ENCODE measurements at places on chromosomes 4 and X.

DNA sequence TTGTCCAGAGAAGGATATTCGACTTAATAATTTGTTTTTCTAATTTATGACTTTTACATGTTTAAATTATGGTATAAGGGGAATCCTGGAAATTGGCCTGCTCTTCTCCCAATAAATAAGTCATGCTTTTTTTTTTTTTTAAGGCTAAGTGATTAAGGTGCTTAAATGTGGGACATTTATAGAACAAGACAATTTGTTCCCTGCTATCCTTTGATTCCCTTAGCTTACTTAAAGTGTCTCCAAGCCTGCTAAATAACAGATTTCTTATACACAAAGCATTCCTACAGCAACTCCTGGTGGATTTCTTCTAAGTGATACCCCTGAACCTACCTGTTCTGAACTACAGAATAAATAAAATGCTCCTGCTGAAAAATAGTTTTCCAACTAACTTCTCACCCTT lies 233.0 kb upstream of the UGT8 start:
- no peak for DNase-seq

GRCh38 chrX:97622111-97622510 lies 738.4 kb downstream of the RPA4 start:
- DNase-seq = no peak

DNA sequence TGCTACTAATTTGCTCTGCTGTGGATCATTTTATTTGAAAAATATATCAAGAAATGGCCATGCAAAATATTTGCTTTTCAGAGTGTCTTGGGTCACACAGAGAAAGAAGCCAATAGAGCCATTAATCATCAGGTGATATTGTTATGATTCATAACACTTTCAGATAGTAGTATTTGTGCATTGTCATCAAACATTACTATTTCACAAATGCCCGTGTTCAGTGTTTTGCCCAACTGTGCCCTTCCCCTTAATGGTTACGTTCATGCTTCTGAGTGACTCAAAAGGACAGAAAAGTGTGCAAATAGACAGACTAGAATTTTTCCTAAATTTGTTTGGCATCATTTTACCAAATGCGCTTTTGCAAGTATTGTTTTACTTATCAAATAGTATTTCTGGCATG lies 46.5 kb downstream of the PHOX2B start:
- DNase-seq = no peak

- no peak for DNase-seq
Observed at GRCh38 chr4:77843628-77844027, 19.0 kb upstream of the MRPL1 start.

DNA sequence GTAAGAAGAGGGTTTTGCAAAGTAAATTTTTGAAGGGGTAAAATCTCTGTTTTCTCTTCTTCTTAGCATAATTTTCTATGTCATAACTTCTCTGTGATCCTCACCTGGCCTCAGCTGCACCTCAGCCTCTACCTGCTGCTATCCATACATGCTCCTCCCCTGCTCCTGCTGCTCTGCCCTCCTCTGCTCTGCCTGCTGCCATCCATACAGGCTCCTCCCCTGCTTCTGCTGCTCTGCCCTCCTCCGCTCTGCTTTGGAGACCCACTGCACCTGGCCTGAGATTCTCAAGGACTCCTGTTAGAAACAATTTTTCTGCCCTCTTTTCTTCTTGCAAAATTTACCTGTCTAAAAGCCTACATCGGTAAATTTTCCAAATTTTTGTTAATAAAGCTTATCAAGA lies 388.6 kb upstream of the PITX2 start:
- DNase-seq = no peak

GRCh38 chrX:123960956-123961267 lies 594 bp upstream of the STAG2 start:
- DNase-seq = no peak

DNA sequence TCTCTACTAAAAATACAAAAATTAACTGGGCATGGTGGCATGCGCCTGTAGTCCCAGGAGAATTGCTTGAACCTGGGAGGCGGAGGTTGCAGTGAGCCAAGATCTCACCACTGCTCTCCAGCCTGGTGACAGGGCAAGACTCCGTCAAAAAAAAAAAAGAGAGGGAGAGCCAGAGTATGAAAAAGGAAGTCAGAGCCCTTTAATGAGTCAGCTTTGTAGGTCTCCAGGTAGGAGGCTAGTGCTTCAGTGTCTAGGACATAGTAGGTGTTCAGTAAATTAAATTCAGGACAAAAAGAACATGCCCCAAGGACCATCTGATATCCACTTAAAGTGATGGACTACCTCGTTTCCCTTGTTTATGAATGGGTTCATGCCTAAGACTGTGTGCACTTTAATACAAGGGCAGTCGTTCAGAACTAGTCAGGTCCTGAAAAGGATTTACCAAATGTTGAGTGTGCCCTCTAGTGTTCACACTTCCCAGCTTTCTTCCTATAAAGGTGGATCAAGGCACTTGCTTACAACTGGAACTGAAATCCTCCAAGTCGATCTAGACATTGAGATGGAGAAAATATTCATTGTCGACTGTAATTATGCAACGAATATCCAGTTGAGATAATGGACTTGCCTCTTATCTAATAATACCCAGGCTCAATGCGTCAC lies 29.0 kb downstream of the F9 start:
- DNase-seq = no peak

DNA sequence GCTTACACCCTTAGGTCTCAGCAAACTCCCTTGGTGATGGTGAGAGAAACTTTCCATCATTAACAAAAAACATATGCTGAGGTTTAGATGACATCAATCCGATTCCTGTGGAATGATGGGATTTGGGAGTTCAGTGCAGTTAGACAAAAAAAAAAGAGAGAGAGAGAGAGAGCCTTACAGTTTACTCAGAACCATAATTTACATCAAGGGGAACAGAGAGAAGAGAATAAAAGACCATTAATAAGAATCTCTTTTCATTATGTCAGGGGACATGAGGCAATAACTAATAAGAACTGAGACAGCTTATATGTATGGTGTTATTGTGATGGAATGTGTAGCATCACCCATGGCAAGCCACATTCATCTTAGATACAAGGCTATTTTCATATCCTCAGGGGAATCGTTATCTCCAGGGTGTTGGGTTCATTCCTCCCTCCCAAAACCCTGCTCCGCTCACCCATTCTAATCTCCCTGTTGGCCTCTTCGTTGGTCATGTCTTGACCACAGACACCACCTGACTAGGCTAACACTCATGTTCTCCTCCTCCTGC lies 175.7 kb upstream of the MXRA5 start:
- DNase-seq = no peak

- DNase-seq = peak; percentile 47
Observed at GRCh38 chr4:6731780-6732179, 15.8 kb downstream of the BLOC1S4 start.

DNA sequence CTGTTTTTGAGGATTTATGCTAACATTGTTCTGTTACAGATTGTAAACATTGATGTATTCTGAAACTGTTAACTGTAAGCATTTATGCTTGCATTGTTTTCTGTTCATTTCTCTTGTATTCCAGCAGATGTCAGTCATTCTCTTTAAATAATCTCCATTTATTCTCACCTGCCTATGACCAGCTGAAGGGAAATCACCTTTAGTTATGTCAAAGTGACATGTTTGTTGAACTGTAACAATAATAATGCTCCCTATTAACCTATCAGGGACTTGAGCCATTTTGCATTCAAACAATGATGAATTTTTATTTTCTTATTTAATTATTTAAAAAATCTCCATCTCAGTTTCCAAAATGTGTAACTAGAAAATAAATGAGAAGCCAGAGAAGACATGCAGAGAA lies 58.0 kb downstream of the SPCS3 start:
- DNase-seq = no peak

- no peak for DNase-seq
Observed at GRCh38 chr4:89212666-89213381, 94.8 kb downstream of the GPRIN3 start.

GRCh38 chr4:140353786-140354185 lies 19.7 kb upstream of the SCOC start:
- DNase-seq = no peak

DNA sequence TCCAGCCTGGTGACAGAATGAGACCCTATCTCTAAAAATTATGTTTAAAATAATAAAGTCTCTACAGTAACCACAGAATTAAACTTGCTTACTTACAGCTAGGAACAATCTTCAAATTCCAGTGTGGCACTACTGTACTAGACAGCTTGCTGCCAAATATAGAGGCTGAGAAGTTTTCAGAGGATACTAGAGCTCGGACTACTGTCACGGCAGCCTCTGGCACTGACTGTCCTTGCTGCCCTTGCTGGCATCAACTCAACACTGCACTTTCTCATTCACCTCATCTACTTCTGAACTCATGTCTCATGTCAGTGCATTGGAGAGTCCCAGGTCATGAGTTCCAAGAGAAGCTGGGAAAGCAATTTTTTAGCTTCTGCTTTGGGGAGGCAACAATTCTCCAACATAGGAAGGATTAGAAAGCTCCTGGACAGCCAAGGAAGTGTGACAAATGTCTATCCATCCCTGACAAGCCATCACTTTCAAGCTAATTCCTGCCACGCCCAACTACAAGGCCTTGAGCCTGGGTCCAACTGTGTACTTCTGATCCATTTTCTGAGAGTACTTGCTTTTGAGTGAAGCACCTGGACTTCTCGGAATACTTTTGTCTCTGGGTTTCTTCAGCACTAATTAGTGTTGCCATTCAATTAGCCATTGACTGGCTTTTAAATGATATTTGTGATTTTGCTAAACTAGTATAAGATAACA lies 98.6 kb upstream of the NR3C2 start:
- DNase-seq = no peak

DNA sequence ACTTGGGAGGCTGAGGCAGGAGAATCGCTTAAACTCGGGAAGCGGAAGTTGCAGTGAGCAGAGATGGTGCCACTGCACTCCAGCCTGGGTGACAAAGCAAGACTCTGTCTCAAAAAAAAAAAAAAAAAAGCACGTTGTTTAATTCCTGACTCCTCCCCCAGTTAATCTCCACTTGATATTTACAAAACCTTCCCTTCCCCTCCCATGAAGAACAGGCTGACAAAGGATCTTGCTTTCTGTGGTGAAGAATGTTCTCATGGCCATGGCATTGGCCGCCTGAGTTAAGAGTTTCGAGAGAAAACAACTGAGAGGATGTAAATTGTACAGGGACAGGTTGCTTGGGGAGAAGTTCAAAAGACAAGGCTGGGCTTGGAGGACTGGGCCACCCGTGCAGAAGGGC lies 168.2 kb upstream of the BCOR start:
- DNase-seq = no peak

- DNase-seq = no peak
Observed at GRCh38 chr4:182147391-182147790, 95.8 kb upstream of the TENM3 start.

GRCh38 chr4:2286904-2287593 lies 25.1 kb upstream of the MXD4 start:
- DNase-seq = no peak

- DNase-seq = no peak
Observed at GRCh38 chr4:53050361-53050774, 188.3 kb downstream of the RASL11B start.

DNA sequence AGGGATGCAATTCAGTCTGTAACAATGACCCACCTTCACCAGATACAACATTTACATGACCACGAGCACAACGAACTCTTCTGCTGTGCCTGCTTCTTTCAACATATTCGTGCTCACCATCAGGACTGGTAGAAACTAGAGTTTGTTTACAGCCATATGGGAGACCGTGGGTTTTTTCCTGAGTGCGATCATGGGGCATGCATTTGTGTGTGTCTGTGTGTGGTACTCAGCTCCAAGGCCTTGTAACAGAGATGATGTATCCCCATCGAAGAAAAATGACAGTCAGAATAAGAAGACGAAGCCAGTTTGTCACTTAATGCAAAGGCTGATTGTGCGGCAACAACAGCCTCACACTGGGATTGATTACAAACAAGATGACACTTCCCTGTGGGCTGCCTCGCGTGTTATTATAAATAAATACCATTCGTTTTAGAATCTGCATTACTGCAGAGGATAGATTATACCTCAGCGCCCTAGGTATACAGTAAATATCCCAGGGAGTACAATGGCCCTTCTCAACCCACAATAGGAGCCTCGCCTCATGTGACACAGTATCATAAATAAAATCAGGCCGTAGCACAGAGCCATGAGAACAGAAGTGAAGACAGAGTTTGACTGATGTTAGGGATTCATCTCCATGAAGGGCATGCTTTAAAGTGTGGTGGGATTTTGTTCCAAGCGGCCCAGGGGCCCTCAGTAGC lies 97.3 kb upstream of the NOCT start:
- DNase-seq = no peak

DNA sequence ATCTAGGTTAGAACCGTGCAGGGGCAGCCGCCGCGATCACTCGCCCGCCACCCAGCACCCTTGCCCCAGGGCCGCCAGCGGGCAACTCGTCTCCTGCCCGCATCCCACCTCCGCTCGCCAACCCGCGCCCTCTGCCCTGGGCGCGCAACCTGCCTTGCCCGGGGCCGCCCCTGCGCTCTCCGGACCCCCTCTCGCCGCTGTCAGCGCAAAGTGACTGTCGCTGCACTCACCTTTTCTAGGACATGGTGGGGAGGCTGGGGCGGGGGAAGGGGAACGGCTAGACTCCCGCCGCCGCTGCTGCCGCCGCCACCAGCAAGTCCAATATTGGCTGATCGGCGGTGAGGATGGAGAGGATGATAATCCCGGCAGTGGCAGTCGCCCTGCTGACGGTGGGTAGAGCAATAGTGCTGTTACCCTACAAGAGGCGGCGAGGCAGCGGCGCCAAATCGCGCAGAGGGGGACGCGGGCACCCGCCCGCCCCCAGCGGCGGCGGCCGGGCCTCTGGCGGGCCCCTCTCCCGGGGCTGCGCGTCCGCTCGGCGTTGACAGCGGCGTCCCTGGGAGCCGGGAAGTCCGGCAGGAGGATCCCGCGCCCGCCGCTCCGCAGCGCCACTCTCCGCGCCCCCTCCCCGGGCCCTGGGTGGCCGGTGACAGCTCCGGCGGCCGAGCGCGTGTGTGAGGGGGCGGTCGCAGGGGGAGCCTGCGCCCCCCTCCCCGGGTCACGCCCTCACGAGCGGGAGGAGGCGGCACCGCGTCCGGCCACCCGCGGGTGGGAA lies 2.3 kb upstream of the NR3C2 start:
- no peak for DNase-seq

DNA sequence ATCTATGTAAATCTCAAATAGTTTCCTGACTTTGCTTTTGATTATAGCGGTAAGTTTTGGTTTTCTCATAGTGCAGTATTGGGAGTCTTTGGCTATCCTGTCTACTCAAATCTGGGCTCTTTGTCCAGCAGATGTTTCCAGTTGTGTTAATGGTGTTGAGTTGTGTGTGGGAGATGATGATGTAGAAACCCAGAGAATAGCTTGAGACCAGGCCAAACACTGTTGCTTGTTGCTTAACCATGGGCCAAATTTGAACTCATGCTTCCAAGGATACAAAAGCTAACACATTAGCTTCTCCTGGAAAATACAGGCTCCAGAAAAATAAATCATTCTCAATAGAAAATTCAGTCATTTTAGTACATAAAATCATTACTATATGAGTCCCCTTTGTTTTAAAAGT lies 82.6 kb upstream of the GYPA start:
- no peak for DNase-seq

DNA sequence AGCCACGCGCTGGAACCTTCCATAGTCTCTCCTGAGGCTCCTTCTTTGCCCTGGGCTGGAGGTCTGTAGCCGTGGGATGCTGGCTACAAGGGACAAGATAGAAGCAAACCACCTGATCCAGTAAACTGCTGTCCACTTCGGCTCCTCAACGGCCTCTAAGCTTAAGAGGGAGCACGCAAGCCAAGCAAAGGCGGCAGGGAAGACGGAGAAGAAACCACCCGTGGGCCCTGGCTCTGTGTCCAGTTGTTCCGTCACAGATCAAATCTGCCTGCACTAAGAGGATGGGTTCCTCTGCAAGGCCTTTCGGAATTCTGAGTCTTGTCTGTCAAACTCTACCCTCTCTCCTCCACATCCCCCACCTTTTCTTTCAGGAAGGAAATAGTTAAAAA lies 401 bp upstream of the EDNRA start:
- DNase-seq = no peak

- no peak for DNase-seq
Observed at GRCh38 chr4:96016634-96017299, 176.9 kb downstream of the PDHA2 start.

Data from hematopoietic multipotent progenitor cell treated with erythropoietin and hydrocortisone succinate and interleukin-3 and kit ligand, for 17 days (in vitro differentiated cells).